ENCODE measurements at places on chromosomes 1 and 21.

- DNase-seq: no peak
Measured at GRCh38 chr1:59685666-59686065, 129.1 kb upstream of the HOOK1 start.

- DNase-seq: no peak
Measured at GRCh38 chr1:33299461-33300155, 21.3 kb downstream of the A3GALT2 start.

- no peak for DNase-seq
Measured at GRCh38 chr1:205923651-205924459, 19.4 kb downstream of the SLC26A9 start.

GRCh38 chr1:41765152-41765551, 153.6 kb downstream of the HIVEP3 start:
- no peak for DNase-seq

DNA sequence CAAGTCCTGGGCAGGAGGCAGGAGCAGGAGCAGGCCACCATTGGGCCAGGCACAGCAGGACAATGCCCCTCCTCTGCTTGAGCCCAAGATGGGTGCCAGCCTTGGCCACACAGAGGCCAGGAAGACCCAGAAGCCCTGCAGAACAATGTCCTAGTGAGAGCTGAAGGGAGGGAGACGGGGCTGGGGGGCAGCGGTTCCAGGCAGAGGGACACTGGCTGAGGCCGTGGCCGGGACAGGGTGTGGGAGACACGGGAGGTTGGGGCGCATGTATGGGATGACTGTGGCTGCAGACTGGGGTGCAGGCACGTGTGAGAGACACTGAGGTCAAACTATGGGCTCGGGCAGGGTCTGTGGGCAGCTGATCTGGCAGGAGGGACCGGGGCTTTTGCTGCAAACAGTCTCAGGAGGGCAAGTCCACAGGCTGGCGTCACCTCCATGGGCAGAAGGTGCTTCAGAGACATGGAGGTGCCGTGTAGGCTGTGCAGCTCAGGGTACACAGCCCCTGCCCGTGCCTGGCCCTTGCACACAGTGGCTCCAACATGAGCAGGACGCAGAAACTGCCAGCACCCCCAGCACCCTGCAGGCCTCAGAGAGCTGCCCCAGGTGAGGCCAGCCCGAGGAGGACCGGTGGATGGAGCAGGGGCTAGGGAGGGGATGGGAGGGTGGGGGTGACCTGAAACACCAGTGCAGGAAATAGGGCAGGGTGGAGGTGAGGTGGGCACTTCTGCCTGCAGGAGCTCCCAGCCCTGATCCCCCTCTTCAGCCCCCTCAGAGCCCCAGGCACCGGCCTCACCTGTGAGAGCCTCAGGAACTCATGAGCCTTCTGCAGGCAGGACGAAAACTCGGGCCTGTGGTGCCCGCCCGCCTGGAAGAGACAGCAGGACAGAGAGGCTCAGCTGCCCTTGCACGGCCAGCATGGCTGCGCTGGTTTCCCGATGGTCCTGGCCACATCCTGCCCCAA, 19.5 kb downstream of the LSS start:
- no peak for DNase-seq

GRCh38 chr1:202964791-202965410, 2.2 kb downstream of the CYB5R1 start:
- no peak for DNase-seq

DNA sequence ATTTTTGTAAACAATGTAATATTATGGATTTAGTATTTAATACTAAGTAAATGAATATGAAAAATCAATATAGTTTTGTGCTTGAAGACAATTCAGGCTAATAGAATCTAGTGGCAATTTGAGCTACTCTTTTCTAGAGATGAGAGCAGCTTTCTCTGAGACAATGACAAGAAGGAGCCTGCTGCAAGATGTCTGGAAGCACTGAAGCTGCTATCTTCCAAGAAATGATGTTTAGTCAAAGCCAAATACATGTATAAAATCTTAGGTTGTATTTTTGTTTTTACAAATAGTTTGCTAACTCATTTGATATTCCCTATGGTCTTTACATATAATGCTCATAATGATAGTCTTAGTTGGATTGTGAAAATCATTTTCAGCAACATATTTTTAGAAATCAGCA, 103.9 kb upstream of the COL24A1 start:
- no peak for DNase-seq

GRCh38 chr1:18634276-18634675, 3.6 kb downstream of the PAX7 start:
- no peak for DNase-seq

- DNase-seq: peak; percentile 24
Measured at GRCh38 chr1:228455715-228456114, 31.5 kb upstream of the RNF187 start.

DNA sequence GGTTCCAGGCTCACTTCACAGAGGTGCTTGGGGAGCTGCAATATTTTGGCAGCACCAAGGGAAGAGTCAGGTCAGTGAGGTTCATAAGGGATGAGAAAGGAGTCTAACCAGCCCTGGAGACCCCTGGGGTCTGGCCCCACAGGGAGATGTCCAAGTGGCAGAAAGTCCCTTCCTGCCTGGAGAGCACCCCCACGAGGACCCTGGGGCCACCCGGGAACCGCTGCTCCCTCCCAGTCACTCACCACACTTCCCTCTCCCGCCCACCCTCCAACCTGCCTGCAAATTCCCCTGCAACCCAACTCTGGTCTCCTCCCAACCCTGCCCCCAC, 6.5 kb upstream of the ITGB2 start:
- DNase-seq: no peak

Data from activated CD4-positive, alpha-beta T cell treated with anti-CD3 and anti-CD28 coated beads, Interleukin-10, Interleukin-2, amounts not matched to agents 100 ng/mL and 50 ng/mL, durations not matched to agents 16 hours and 8 hours (primary cell).